A375 (cell line): ENCODE measurements at places on chromosomes 3 and 15. TPM values are rescaled to one million over a fixed set of nuclear protein-coding genes. Genes with fewer than 3 reads are reported as not detected.

The CFAP100 gene
- total RNA-seq, result not detected in 2 replicates

The OSBPL10 gene
- total RNA-seq, result 43.0 and 61.8 TPM in 2 replicates

The TEX55 gene
- not detected in 2 replicates for total RNA-seq

The RTP1 gene
- not detected in 2 replicates for total RNA-seq
